AG10803 (cell line): ENCODE measurements at places on chromosomes 16 and 17.

DNA sequence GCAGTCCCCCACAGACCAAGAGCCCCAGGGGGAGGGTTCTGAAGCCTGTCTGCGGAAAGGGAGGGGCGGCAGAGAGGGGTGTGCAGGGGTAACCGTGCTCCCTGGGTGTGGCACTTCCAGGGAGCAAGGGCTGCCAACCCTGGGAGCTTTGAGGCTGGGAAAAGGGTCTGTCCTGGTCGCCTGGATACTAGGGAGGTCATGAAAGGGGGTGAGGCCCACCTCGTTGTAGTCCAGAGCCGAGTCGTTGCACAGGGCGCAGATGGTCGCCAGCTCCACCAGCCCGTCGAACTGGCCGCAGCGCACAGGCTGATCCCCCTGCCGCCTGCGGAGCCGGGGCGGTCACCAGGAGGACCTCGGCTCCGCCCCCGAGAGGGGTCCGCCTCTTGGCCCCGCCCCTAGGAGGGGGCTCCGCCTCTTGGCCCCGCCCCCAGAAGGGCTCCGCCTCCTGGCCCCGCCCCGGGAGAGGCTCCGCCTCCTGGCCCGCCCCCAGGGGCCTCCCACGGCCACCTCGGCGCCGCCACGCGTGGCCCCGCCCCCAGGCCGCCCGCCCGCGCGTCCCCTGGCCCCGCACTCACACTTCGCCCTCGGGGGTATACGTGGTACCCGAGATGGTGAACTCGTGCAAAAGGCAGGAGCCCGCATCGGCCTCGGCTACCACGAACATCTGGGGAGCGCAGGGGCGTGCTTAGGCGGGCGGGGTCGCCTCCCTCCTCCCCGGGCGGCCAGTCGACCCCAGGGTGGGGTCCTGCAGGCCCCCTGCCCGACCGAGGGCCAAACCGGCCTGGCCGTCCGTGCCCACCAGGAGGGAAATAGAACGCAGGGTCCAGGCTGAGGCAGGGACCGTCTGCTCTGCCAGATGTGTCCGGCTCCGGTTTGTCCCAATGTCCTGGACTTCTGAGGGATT, 19.5 kb downstream of the ATP2A3 start:
- DNase-seq: peak; percentile 49

DNA sequence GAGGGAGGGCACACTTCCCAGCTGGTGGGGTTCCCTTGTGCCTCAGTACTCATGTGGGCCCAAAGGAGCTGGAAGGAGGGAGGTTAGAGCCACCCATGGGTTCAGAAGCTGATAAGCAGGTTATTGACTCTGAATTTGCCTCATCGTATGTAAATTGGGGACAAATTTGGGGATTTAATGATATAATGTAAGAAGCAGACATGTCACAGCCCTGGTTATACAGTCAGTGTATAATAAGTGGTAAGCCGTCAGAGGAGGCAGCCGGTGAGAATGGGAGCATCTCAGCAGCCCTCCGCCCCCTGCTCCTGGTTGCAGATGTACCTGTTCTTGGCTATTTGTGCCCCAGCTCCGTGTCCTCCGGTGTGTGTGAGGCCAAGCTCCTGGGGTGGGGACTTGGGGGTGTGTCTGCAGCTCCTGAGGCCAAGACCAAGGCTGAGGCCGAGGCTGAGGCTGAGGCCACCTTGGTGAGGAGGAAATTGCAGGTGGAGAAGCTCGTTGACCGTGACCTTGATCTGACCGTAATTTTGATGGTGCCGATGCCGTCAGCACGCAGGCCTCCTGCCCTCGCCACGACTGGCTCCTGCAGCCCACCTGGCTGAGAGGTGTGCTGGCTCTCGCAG, 288.1 kb downstream of the SEC14L1 start:
- no peak for DNase-seq

- DNase-seq: no peak
Measured at GRCh38 chr16:72241008-72241407, 69.1 kb upstream of the PMFBP1 start.

DNA sequence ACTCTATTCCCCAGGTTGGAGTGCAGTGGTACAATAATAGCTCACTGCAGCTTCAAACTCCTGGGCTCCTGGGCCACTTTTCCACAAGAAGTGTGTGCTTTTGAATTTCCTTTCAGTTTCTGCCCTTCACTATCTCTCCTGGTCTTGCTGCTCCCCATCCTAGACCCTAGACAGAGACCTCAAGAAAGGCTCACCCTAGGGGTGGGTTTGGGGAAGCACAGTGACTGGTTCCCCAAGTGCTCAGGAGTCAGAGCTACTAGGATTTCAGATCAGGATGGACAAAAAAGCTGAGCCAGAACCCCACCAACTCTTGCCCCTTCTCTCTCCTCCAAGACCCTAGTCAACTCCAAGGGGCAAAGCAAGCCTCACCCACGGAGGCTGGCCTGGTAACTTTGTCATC, 1.6 kb upstream of the SEBOX start:
- DNase-seq: no peak

DNA sequence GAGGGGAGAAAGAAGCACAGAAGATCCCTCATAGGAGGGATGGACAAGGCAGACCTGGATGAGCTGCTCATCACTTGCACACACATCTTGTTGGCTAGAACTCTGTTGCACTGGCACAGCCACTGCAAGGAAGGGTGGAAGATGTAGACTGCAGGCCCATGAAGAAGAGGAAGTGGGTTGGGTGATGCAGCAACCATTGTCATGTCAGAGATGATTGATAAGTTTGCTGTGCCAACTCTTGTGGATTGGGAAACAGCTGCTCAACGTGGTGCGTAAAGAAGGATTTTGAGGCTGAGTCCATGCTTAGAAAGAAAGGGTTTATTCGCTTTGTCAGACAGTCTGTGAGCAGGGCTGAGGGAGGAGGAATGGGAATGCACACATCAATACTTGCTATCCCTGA, 161.4 kb upstream of the MPHOSPH6 start:
- no peak for DNase-seq

- DNase-seq: peak; percentile 56
Measured at GRCh38 chr16:84933774-84934631, 77.3 kb downstream of the ZDHHC7 start.

GRCh38 chr17:21172846-21173245, 41.1 kb downstream of the TMEM11 start:
- DNase-seq: no peak

- no peak for DNase-seq
Measured at GRCh38 chr16:1550069-1550468, 16.6 kb downstream of the TMEM204 start.

DNA sequence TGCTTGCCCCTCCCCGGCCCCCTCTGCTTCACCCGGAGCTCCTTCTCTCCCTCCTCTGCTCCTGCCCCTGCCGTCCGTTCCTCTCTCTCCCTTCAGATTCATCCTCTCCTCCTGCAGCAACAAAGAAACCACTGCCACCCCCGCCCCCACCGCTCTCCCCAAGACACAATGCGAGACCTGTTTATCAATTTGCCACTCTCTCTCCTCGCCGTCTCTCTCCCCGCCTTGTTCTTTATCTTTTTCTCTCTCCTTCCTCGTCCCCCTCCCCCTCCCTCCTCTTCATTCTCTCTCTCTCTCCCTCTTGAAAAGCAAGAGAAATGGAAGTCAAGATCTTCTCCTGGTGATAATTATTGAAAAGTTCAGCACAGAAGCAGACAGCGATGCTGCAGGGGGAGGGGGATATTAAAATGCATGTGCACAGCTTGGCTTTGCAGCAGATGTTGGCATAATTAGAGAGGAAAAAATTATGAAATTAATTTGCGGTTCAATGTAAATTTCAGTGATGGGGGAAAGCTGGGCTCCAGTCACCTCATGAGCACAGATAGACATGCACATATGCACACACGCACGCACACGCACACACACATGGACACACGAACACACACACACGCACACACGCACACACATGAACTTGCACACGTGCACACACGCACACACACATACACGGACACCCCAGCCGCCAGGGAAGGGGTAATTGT, 58.1 kb upstream of the CBFA2T3 start:
- DNase-seq: no peak

GRCh38 chr16:23183543-23183862, 958 bp downstream of the SCNN1G start:
- DNase-seq: no peak

- DNase-seq: no peak
Measured at GRCh38 chr17:41186872-41187271, 2.2 kb upstream of the KRTAP4-1 start.

GRCh38 chr17:17388657-17389496, 85.7 kb downstream of the NT5M start:
- DNase-seq: no peak

DNA sequence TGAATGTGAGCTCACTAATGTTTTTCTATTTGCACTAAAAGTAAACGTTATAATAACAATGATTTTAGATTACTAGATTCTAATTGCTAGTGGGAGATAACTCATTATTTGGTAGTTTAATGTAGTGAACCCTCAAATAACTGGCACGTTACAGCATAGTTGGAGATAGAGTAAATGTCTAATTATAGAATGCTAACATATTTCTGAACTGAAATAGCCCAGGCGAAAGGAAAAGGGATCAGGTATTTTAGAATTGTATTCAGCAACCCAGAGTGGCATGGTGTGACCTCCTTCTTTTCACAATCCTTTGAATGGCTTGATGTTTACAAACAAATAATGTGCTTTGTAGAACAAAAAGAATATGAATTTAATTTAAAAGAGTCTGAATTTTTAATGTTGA, 1221.2 kb downstream of the CDH8 start:
- no peak for DNase-seq

GRCh38 chr16:81138831-81139557, 42.8 kb upstream of the GCSH start:
- no peak for DNase-seq

DNA sequence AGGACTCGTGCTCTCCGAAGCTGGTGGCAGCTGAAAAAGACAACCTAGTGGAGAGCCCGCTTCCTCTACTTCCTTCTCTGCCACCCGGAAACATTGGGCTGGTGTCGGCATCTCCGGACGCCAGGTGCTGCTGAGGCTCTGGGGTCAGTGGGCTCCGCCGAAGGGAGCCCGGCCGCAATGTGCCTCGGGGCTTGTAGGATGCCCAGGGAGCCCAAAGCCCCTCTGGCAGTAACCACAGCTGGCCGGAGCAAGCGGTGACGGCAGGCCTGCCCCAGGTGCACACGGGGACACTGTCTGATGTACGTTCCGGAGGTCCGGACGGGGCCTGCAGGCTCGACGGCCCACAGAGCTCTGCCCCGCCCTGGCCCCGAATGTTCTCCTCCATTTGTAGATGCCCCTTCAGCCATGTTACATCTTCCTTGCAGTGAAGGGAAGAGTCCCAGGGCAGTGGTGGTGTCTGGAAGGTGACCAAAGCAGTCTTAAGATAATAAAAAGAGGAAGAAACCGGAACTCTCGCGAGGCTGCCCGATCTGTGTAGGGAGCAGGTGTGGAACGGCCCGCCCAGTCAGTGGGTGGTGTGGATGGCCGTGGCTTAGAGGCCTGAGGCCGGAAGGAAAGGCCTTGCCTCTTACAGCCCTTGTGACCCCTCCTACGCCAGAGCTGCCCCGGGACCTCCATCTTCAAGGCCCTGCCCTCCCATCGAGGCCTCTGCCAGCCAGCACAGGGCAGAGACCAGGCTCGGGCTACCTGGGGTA, 22.6 kb downstream of the NDUFAF8 start:
- no peak for DNase-seq

DNA sequence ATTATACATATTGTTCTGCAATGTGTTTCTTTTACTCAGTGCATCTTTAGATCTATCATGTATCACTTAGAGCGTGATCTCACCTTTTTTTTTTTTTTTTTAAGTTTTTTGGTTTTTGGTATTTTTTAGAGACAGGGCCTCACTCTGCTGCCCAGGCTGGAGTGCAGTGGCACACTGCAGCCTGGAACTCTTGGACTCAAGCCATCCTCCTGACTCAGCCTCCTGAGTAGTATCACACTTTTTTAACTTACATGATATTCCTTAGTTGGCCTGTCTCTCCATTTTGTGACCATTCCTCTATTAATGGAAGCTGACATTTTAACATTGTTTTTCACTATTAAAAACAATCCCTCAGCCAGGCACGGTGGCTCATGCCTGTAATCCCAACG, 4.7 kb upstream of the MPO start:
- peak; percentile 13 for DNase-seq

GRCh38 chr17:74961657-74962350, 10.8 kb downstream of the HID1 start:
- DNase-seq: peak; percentile 81

DNA sequence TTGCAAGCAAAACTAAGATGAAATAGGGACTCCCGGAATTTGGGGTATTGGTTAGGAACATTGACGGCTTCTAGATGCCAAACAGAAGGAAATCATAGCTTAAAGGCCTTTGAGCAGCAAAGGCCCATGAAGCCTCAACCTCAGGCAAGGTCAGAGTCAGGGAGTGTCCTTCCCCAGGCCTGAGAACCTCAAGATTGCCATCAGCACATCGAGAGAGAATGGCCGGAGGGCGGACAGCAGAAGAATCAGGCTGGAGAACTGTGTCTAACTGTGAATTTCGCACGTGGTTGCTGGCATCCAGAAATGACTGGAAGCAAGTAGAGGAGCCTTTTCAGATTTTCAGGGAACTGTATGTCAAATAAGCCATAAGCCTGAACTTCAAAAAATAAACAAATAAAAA, 24.8 kb upstream of the ANKRD40CL start:
- no peak for DNase-seq

DNA sequence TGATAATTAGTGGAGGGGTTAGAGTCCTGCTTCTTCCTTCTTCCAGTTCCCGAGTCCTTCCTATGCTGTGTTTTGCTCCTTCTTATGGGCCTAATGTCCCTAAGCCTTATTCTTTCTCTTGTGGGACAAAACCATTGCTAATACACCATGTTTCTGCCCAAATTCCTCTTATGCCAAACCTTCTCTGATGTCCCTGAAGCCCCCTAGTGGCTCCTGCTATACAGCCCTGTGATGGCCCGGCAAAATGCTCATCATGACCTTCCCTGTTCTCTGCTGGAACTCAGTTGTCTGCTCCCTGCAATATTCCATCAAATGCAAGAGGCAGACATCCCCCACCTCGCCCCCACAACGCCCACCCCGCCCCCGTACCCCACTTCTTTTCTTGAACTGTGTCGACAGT, 171.6 kb downstream of the CDH11 start:
- no peak for DNase-seq

DNA sequence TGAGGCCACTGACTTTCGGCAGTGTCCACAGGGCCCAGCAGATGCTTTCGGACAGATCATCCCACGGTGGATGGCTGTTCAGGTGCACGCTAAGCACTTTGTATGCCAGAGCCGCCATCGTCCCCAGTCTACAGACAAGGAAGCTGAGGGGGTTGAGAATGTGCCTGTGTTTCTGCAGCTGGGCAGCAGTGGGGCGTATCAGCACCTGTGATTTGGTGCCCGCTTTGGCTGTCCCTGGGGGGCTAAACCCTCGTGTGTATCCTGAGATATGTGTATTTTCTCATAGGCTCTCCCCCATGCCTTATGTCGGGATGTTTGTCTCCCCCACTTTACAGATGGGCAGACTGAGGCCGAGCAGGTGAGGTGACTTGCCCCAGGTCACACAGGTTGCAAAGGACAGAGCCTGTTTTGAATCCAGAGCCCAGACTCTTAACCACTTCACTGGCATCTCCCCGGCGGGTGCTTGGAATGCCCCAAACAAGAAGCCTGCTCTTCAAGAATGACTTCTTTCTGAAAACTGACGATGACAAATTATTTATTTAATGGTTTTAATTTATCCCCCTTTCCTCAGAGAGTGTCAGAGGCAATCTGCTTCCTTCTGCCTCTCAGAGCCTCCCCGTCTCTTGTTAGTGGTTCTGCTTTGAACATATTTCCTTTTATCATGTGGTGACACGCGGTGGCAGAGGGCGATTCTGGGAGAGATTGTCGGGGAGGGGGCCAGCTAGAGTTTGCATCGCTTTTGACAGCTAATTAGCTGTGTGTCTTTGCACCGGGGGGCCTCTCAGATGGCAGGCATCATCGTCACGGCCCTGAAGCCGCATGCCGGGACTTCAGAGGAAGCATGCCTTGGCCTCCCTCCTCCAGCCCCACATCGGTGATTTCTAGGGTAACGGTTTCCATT, 149.6 kb upstream of the CIBAR2 start:
- DNase-seq: no peak
